ENCODE measurements at places on chromosomes 3 and 15. TPM values are rescaled to one million over a fixed set of nuclear protein-coding genes. Genes with fewer than 3 reads are reported as not detected.

Gene PP2D1
- 0.59 TPM for polyA plus RNA-seq

Gene B3GALNT1
- 39.3 TPM for polyA plus RNA-seq

Gene SLITRK3
- polyA plus RNA-seq = 0.64 TPM

Gene C3orf38
- polyA plus RNA-seq = 26.1 TPM
